ENCODE measurements at places on chromosomes 1 and 21.
A peak's percentile ranks its signal among the peaks of the same experiment; 100 is the strongest.

- no peak for DNase-seq
These were observed 628.8 kb upstream of the ADAMTS5 start for GRCh38 chr21:27595716-27596115.

- peak; percentile 71 for DNase-seq
These were observed 28.5 kb upstream of the PKP1 start for GRCh38 chr1:201254625-201255478.

GRCh38 chr1:108533351-108534083, 26.4 kb upstream of the EEIG2 start:
- peak; percentile 55 for DNase-seq

GRCh38 chr1:53412285-53413174, 46.7 kb upstream of the DMRTB1 start:
- no peak for DNase-seq

- DNase-seq = no peak
These were observed 33.7 kb downstream of the AADACL4 start for GRCh38 chr1:12677565-12677964.

DNA sequence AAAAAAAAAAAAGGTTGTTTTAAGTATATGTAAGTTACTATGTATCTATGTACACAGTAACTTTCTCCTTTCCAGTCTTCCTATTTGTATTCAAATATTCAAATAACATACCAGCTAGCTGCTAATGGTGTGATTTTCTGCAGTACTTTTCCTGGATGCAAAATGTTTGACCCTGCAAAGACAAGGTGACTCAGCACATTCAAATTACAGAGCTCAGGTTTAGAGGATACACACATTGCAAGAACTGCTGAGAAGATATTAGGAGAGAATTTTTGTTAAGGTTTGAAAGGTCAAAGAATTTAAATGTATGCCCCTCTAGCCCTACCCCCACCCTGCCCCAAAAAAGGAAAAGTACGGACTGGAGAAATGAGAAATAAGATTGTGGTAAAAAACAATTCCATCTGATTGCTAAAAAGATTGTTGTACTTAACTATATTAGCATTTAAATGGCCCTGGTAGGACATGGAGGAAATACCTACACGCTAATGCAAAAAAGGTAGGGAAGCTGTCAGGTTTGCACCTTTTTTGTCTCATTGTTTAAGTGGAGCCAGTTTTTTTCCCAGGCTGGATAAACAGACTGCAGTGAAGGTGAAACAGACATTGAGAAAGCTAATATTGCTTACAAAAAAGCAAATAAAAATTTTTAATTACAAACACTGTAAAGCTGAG, 45.6 kb downstream of the ZNF281 start:
- DNase-seq = peak; percentile 88

GRCh38 chr1:113975211-113975895, 3.9 kb upstream of the OLFML3 start:
- DNase-seq = no peak

DNA sequence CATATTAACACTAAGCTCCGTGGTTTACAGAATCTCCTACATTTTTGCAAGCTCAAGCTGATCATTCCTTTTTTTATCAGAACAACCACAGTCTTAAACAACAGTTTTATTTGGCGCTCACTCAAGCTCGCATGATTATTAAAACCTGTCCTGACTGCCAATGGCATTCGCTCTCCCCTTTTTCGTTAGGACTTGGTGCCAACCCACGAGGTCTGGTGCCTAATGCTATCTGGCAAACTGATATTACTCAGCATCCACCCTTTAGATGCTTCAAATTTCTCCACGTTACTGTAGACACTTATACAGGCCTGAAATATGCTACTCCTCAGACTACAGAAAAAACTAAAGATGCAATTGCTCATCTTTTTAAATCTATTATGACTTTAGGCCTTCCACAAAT, 23.0 kb upstream of the ITLN1 start:
- DNase-seq = no peak

DNA sequence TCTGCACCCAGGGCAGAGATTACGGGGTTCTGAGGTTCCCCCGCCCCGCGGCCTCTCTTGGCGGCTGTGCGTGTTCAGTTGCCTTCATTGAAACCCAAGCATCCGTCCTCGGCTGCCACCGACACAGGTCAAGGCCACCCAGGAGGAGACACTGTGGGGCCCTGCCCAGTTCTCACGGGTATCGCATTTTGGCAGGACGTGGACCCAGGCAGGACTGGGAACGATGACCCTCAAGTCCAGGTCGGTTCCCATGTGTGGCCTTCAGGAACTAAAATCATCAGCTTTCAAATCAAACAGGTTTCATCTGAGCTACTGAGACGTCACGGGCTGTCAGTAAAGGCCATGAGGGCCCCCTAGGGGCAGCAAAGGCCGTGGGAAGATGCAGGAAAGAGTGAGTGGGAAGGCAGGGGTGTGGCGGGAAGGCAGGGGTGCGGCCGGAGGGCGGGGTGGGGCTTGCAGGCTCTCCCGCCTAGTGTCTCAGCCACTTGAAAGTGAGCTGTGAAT, 7.0 kb upstream of the C1orf174 start:
- DNase-seq = peak; percentile 34

- DNase-seq = peak; percentile 58
These were observed 19.5 kb downstream of the MAP7D1 start for GRCh38 chr1:36175137-36176095.

- DNase-seq = no peak
These were observed 57.1 kb downstream of the WNT9A start for GRCh38 chr1:227890451-227891222.

DNA sequence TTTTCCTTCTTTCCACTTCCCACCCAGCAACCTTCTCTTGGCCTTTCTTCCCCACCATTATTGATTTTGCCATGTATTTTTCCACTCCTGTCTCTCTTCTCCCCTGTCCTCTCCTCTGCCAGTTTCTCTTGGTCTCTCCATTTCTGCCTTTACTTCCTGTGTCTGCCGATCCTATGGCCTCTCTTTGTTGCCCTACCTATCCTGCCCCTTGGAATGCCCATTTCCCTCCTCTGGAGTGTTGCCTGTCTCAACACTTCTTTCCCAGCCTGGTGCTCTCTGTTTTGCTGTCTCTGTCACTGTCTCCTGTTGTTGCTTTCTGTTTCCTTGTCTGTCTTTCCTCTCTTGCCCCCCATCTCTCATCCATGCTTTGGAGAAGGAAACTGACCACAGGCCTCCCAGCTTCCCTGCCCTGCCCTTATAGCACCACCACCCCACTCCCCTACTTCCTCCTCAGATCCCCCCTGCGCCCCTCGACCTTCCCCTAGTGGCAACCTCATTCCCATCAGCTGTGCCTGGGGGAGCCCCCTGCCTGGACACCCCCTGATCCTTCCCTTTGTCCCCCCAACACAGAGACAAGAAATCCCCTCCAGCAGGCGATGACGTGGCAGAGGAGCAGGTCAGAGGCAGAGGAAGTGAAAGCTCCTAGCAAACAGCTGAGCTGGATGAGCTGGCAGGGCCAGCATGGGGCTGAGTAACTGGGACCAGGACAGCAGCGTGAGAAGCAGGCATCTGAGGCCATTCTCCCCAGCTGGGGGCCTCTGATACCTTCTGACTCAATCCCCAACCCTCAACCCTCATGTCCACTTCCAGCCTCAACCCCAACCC, 6.6 kb upstream of the ETV3L start:
- DNase-seq = no peak

- no peak for DNase-seq
These were observed 7.4 kb downstream of the SMIM1 start for GRCh38 chr1:3779912-3780416.

- DNase-seq = no peak
These were observed 140.6 kb downstream of the SYT2 start for GRCh38 chr1:202569393-202570322.

Measured in GM23338 (cell line).